Fibroblast of skin of abdomen (primary cell): ENCODE measurements at places on chromosomes 5 and 9.

DNA sequence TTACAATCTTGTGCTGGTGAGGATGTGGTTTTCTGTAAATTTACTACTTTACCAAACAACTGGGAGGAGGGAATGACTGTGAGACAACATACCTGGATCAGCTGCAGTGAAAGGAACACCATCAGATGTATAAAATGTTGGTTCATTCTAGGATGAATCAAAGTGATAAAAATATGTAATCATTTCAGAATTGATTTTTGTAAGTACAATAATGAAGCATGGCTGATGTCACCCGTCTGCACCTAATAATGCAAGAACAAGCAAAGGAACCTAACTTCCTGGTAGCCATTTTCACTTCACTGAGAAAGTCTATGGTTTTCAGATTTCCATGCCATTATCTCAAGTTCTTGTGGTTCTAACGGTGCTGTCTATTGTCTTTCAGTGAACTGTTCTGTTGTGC, 18.7 kb upstream of the C5orf34 start:
- DNase-seq: no peak

DNA sequence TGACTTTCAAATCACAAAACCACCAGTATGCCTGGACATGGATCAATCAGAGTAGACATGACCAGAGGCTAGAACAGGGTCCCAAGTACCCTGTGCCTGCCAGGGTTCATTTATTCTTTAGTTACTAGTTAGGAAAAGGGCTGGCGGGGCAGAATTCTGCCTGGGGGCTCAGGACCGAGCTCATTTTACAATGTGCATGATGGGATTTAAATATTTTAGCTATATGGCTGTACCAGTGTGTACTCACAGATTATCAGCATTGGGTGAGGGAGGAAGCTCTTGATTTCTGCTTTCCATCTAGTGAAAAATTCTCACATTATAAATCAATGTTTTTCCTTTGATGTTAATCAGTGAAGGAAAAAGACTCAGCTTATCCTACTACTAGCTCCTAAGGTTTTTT, 1511.1 kb downstream of the EFNA5 start:
- no peak for DNase-seq

DNA sequence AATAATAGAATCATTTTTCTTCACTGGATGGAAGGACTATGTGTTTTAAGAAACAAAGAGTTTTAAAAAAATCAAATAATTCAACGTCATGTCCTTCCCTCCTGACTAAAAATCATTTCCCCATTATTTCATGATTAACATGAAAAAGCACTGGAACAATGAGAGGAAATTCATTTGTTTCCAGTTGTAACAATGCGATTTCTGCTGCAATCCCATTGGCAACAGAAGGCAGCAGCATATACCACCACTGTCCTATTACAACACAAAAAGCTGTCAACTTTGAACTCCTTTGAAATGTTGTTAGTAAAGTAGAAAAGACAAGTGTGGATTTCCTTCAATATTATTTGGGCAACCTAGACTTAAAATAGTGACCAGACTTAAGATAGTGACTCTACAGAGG, 3.1 kb downstream of the C5orf63 start:
- DNase-seq: no peak

DNA sequence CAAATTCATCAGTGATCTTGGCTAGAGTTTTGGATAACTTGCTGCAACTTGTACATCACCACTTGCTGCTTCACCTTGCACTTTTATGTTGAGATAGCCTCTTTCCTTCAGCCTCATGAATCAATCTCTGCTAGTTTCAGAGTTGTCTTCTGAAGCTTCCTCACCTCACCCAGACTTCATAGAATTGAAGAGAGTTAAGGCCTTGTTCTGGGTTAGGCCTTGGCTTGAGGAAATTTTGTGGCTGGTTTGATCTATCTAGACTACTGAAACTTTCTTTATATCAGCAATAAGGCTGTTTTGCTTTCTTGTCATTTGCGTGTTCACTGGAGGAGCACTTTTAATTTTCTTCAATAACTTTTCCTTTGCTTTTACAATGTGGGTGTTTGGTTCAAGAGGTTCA, 12.8 kb downstream of the FER start:
- DNase-seq: no peak

- DNase-seq: no peak
Measured at GRCh38 chr5:111756581-111757354, at the start of gene NREP. Gene NREP (minus strand): TSS chr5:111757194. CDS start chr5:111755772, 1,422 bp downstream.

- DNase-seq: peak; percentile 73
Measured at GRCh38 chr5:181261320-181262049, 542 bp upstream of the TRIM52 start.

GRCh38 chr9:19371942-19372341, 8.1 kb downstream of the RPS6 start:
- DNase-seq: no peak

GRCh38 chr5:173016598-173017046, 33.1 kb downstream of the ATP6V0E1 start:
- DNase-seq: peak; percentile 35

- no peak for DNase-seq
Measured at GRCh38 chr5:81081461-81081835, 121.3 kb downstream of the RASGRF2 start.

GRCh38 chr5:83639911-83640310, 80.7 kb downstream of the HAPLN1 start:
- no peak for DNase-seq

DNA sequence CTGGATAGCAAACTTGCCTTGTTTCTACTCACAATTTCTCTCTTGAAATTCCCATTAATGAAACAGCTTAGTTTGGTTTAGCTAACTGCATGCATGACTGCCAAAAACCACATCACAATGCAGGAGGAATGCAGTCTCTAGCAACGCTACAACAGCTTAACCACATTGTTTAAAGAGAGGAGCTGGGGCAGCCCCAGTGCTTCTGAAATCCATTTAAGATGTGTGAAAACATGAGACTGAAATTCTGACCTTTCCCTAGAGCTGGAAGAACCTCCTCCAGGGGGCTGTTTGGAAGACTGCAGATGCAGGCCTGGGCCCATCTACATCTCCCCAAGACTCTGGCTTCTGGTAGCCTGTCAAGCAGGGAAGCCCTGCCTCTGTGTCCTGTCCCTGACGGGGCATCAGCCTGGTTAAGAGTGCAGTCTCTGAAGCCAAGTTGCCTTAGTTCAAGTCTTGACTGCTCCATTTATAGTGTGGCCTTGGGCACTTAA, 157.1 kb downstream of the ZNF462 start:
- peak; percentile 96 for DNase-seq

- peak; percentile 66 for DNase-seq
Measured at GRCh38 chr5:95817430-95817829, 5.1 kb downstream of the GLRX start.

- no peak for DNase-seq
Measured at GRCh38 chr5:123414974-123415373, 8.2 kb downstream of the CEP120 start.

- DNase-seq: no peak
Measured at GRCh38 chr9:29981013-29981412, 2403.4 kb upstream of the ACO1 start.

- no peak for DNase-seq
Measured at GRCh38 chr9:135224921-135225541, 137.6 kb downstream of the OLFM1 start.

- DNase-seq: peak; percentile 74
Measured at GRCh38 chr5:172707285-172708182, 63.5 kb downstream of the DUSP1 start.

- no peak for DNase-seq
Measured at GRCh38 chr9:127140842-127141675, 18.6 kb upstream of the ANGPTL2 start.

- no peak for DNase-seq
Measured at GRCh38 chr9:111360881-111361280, 30.9 kb upstream of the OR2K2 start.

DNA sequence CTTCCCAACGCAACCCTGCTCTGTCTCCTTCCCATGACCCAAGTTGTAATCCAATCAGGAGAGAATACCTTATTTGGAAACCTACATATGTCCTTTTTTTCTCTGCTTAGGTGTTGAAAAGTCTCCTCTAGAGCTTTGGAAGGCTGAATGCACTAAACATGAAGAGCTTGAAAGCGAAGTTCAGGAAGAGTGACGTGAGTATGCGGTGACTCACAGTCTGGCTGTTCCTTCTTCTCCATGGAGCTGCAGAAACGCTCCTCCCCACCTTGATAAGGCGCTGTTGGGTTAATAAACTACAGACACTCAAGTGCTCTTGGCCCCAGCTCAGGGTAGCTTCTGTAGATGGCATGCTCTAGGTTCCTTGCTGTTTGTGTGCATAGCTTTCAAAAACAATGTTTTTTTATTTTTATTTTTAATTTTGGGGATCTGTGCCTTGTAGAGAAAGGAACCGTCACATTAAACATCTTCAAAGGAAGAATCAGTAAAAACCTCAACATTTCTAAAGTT, 30.7 kb downstream of the RAI14 start:
- DNase-seq: peak; percentile 96

- DNase-seq: peak; percentile 54
Measured at GRCh38 chr5:96279801-96280542, 153.1 kb downstream of the PCSK1 start.

DNA sequence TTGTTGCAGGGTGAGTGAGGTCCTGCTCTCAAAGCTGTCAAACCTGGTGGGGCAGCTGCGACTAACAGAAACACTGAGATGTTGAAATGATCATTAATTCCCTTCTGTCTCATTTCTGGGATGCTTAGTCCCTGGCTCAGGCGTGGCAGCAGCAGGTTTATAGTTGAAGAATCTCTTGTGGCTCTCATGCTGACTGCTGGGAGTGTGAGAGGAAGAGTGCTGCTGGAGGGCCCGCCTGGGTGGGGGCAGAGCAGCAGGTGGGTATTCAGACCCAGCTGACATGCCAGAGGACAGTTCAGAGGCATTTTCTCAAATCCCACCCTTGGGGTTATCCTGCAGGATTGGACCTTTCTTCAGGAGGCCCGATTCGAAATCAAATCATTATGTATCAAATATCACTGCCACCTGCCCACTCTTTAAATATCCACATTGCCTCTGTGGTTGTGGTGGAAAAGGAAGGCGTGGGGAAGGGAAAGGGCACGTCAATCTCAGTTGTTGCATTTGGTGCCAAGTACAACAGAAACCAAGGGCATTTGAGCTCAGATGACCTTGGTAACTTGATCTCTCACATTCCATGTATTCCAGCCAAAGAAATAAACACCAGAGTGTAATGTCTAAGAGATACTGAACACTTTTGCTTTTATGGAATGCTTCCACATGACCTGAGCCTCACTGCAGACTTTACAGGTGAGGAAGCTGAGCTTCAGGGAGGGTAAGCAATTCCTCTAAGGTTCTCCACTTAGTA, 224.3 kb downstream of the AOPEP start:
- no peak for DNase-seq

DNA sequence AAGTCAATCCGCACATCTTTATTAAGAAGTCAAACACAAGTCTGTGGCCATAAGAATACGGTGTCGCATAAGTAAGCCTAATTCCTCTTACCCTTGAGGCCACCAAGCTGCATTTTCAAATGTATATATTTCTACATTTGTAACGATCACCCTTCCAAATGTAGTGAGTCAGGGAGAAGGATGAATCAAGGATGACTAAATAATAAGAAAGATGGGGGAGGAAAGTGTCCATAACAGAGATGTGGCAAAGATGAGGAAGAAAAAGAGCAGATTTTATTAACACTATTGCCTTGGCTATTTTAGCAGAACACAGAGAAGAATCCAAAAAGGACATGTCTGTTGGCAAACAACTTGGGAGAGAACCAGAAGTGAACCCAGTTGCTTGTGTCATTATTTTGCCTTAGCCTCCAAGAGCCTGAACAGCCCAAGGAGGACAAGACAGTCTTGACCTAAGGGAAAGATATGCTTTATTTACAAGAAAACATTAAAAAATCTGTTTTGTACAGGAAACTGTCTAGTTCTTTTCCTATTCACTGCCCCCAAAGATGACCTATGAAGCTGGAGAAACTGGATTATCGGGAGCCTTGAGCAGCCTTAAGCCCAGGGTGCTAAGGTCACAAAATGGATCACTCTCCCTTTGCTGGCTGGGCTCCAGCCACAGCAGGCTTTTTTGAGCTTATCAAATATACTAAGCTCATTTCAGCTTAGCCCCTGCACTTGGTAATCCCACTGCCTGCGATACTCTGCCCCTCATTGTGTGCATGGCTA, 101.5 kb downstream of the PLCXD3 start:
- DNase-seq: peak; percentile 62

- no peak for DNase-seq
Measured at GRCh38 chr9:36053971-36054370, 17.3 kb downstream of the RECK start.

DNA sequence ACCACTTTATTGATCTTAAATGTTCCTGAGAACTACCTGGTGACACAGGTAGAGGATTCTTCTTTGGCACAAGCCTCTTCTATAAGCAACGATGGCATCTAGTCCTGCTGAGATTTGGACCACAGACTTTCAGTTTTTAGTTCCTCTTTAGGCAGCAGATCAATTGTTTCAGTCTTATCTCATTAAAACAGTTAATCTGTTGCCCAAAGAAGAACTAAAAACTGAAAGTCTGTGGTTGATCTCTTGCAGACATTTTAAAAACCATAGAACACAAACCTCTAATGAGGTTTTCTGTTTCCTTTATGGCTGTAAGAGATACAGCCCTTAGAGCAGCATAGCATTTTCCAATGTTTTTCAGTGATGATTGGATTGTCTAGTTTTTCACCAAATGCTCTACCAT, 480.9 kb downstream of the MTRR start:
- DNase-seq: no peak

- DNase-seq: peak; percentile 59
Measured at GRCh38 chr5:54738118-54738972, 220.8 kb downstream of the SNX18 start.

DNA sequence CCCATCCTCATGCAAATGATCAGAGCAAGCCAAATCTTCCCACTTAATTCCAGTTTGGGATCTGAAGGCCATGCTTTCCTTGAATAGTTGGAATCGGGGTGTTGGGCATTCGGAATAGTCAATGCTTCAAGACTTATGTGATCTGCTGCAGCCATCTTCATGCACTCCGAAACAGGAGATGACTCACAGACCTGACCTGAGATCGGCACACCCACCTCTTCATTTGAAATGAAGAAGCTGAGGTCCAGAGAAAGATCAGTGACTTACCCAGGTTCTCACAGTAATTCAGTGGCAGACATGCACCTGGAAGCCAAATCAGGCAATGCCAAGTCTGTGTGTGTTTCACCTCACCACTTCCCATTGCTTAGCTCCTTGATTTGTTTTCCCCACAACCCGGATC, 33.0 kb downstream of the FOXD1 start:
- DNase-seq: no peak

DNA sequence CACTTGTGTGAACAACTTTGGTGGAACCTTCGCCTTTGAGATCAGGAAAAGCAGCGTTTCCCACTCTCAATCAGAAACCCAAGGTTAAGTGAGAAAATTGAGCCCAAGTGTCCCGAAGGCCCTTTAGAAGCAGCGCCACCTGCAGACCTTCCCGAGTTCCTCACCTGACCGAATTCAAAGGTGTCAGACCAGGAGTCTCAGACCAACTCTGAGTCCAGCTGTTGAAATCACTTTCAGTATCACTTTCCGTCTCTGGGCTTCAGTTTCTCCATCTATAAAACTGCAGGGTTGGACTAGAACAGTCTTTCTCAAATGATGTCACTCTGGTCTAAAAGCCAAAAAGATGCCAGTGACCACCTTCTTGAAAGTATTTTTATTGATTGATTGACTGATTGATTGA, 31.7 kb upstream of the GRHPR start:
- no peak for DNase-seq
